Tibial nerve (tissue), 4 donors: ENCODE measurements at places on chromosomes 3 and 15. TPM values are rescaled to one million over a fixed set of nuclear protein-coding genes. Genes with fewer than 3 reads are reported as not detected.

XCR1 gene
- not detected for total RNA-seq

DLL4 gene
- 4.2 TPM for total RNA-seq

PEAK1 gene
- 112 TPM for total RNA-seq

GRAMD1C gene
- 0.63 TPM for total RNA-seq

DUOXA2 gene
- total RNA-seq, result not detected

GOLGA8B gene
- total RNA-seq, result 144 TPM
